ENCODE measurements at places on chromosomes 16 and 17.

GRCh38 chr17:61669522-61669921 lies 78.5 kb upstream of the NACA2 start:
- no peak for DNase-seq

DNA sequence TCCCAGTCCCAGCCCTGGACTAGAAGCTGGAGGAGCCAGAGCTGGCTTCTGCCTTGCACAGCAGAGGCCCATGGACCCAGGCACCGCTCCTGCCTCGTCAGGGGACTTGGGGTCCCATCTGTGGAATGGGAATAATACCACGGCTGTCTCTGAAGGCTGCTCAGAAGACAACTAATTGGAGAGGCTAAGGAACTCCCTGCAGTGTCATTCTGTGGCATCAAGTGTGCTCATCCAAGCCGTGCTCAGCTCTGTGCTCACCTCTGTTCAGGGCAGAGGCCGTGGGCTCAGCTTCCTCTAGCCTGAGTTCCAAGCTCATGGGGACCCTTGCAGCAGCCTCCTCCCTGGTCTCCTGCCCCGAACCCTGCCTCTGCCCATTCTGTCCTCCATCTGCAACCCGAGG lies 31.8 kb downstream of the BEAN1 start:
- no peak for DNase-seq

DNA sequence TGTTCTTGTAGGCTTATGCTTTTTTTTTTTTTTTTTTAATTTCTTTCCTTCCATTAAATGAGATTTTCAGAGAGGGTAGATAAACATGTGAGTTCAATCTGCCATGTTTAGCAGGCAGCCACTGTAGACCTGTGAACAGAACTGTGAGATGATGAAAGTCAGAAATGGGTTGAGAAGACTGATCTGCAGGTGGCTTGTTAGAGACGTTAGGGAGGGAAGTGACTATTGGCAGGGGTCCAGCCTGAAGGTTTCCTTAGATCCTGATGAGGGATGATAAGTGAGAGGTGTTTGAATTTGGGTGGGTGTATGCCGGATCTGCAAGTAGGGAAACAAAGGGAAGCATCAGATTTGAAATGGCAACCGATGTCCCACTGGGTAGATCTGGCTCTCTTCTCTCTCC lies 157.8 kb downstream of the HS3ST3B1 start:
- DNase-seq = no peak

GRCh38 chr16:11613381-11614303 lies 26.9 kb upstream of the LITAF start:
- DNase-seq = no peak

- peak; percentile 23 for DNase-seq
Measured at GRCh38 chr17:40399185-40399584, 18.5 kb downstream of the TOP2A start.

DNA sequence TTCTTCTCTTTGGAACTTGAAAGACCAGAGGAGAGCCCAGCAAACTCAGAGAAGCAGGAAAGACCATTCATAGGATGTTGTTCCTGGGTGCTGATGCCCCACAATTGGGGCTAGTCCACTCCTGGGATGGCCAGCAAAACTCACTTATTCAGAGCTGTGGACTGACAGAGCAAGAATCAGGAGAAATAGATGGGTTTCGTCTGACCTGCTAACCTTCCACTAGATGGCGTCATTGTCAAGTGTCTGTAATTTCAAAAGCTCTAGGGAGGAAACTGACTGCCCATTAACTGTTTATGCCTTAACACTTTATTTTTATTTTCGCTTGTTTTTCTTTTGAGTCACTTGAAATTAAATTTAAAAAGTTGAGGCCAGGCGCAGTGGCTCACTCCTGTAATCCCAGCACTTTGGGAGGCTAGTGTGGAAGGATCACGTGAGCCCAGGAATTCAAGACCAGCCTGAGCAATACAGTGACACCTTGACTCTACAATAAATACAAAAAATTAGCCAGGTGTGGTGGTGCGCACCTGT lies 28.7 kb upstream of the MILR1 start:
- DNase-seq = no peak

GRCh38 chr16:75379911-75380847 lies 53.1 kb downstream of the CFDP1 start:
- no peak for DNase-seq

DNA sequence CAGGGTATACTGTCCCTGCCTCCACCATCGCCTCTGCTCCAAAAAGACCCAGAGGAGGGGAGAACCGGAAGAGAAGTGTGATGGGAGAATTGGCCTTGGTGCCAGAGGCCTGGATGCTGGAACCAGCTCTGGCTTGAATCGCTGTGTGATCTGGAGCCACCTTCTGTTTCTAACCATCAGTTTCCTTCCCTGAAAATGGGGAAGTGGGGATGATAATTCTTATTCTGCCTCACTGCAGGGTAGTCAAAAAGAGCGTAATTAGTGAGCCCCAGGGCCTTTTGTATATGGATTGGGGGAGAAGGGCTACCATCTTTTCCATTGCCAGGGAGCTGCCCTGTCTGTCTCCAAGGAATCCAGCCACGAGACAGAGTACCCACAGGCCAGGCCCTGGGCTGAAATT lies 52.2 kb downstream of the CCT6B start:
- DNase-seq = no peak

DNA sequence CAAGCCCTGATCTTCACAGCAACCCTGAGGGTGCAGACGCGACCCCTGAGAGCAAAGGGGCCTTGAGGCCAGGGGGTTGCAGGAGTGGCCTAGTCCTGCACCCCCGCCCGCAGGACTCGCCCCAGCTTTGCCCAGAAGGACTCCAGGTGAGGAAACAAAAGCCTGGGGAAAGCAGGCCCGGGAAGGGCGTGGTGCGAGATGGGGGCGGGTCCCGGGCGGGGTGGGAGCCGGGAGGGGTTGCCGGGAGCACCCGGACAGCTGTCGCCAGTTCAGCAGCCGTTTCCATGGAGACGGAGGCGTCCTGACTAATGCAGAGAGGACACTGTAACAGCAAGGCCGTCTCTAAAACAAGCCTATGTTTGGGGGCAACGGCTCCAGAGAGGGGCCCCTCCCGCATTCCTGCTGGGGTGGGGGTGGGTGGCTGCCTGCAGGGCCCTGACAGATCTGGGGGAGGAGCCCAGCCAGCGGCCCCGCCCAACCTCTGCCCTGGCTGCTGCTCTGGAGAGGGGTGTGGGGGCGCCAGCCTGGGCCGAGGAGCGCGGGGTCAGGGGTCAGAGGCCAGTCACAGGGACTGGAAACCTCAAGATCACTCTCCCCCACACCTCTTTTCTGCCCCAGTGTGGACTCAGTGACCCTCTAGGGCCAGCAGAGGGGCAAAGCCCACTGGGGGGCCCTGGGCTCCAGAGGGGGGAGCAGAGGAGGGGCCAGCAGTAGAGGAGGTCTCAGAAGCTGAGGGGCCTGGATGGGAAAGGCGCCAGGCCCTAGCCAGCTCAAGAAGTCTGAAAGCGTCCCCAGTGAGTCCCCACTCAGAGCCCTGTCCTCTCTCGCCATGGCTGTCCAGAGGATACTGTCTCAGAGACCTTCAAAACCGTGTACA lies 3.1 kb upstream of the TPPP3 start:
- DNase-seq = no peak

DNA sequence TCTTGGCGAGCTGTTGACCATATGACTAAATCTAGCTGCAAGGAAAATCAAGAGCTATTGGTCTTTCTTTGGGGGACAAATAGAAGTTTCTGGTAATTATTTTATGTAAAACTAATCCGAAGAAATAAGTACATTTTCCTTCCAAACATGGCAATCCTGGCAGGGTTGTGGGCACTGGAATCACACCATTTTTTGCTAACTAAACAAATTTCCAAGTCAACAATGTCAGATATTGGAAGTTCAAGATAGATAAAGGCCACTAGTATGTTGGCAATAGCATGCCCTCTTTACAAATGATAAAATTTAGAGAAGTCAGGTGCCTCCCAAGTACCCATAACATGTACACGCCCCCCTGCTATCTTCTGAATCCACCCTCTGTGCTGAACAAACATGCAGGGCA lies 330.4 kb downstream of the CDH13 start:
- no peak for DNase-seq

DNA sequence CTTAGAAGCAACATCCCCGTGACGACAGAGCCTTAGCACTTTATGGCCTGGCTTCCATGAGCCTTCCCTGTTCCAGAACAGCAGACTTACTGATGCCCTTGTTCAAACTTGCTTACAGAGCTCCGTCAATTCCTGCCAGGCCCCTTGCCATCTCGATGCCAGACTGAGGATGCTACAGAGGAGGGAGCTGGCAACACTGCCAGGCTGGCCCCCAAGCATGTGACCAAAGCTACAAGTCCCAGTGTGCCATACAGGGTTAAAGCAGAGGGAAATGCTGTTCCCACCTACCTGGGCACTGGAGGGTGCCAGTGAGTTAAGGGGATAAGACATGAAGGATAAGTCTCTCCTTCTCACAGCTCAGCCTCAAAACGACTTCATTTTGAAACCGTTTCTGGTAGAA lies 33.5 kb upstream of the SREBF1 start:
- peak; percentile 18 for DNase-seq

DNA sequence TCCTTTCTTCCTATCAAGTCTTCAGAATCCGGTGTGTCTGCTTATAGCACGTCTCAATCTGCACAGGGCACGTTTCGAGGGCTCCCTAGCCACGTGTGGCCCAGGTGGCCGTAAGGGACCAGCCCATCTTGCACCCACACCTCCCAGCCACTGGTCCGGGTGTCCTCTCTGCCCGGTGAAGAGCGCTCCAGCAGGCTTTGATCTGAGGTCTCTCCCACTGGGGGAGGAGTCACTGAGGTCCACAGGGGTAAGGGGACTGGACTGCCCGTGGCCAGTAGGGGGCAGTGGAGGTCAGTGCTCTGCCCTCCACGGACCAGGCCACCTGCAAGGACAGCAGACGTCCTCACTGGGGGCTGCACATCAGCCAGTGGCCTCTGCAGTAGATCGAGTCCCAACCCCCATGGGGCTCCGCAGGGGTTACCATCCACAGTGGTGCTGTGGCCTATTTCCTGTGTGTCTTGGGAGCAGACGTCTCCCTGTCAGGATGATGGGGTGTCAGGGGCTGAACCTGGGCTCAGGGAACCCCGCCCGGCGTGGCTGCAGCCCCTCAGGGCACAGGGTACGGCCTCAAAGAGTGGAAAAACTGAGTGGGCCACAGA lies 204.1 kb upstream of the CIBAR2 start:
- DNase-seq = no peak

GRCh38 chr17:14760719-14761411 lies 460.0 kb downstream of the HS3ST3B1 start:
- no peak for DNase-seq

DNA sequence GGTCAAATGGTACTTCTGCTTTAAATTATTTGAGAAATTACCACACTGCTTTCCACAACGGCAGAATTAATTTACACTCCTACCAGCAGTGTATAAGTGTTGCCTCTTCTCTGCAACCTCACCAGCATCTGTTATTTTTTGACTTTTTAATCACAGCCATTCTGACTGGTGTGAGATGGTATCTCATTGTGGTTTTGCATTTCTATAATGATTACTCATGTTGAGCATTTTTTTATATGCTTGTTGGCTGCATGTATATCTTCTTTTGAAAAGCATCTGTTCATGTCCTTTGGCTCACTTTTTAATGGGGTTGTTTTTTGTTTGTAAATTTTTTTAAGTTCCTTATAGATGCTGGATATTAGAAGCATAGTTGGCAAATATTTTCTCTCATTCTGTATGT lies 446.7 kb downstream of the PMP22 start:
- DNase-seq = no peak

- DNase-seq = no peak
Measured at GRCh38 chr16:81526199-81526598, 81.6 kb downstream of the CMIP start.

- no peak for DNase-seq
Measured at GRCh38 chr16:24626256-24626655, 86.9 kb downstream of the RBBP6 start.

DNA sequence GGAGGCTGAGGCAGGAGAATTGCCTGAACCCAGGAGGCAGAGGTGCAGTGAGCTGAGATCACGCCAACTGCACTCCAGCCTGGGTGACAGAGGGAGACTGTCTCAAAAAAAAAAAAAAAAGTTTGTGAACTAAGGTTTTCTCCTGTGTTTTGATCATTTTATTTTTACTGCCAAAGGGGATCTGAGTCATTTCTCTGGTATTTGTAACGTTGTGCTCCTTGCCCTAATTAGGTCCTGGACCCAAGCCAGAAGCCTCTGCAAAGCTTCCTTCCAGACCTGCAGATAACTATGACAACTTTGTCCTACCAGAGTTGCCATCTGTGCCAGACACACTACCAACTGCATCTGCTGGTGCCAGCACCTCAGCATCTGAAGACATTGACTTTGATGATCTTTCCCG lies 32.1 kb downstream of the IST1 start:
- no peak for DNase-seq

DNA sequence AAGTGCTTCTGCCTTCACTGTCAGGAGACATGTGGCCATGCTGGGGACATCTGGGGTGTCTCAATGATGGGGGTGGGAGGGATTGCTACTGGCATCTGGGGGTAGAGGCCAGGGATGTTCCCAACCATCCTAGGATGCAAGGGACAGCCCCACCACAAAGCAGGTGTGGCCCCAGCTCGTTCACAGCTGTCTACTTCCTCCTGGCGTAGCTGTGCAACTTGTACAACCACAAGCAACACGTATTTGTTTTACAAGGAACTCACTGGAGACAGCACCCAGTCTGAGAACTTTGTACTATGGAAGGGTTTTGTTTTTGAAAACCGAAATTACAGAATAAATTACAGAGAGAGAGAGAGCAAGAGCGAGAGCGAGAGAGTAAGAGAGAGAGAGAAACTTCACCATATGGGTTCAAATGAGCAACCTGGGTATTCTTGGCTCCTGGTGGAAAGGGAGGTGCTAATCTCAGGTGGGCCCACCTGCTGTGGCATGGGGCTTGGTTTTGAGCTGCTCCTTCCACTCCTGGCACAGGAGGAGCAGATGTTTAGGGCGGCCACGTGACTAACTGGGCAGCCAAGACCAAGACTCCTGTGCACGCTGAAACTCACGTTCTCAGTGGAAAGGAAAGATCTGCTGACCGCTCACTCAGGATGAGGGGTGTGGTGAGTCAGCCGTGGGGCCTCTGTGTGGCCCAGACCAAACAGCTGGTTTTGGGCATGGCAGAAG lies 17.5 kb upstream of the TNFRSF13B start:
- peak; percentile 42 for DNase-seq

DNA sequence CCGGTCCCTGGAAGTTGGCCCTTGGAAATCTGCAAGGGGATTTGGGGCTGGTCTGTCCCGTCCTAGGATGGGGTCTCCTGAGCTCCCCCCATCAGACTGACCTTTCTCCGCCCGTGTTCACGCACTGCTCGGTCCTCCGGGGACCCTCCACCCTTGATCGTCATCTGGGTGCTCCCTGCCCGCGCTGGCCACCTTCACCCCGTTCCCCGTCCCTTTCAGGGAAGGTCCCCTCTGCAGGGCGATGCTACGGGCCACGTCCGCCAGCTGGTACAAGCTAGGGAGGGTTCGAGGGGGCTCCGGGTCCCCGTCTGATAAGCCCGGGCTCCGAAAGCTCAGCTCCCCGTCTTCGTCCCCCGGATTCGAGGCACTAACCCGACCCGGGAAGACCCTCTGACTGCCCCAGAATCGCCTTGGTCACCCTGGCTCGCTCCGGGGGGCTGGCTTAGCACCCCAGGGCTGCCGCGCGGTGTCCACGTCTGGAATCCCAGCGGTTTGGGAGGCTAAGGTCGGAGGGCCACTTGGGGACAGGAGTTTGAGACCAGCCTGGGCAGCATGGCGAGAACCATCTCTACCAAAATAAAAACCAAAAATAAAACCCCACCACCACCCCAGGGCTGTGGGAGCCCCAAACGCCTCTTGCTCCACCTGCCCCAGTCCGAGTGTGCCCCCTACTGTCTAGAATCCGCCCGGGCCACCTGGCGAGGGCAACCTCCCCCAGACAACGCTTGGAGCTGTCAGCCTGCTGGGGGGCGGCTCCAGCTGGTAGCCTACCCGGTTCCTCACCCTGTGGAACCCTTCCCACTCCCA lies 1.1 kb upstream of the SLC43A2 start:
- no peak for DNase-seq
